ENCODE measurements at places on chromosomes 12 and 14.

- DNase-seq = no peak
These were observed 279.3 kb upstream of the E2F7 start for GRCh38 chr12:77344651-77345050.

- no peak for DNase-seq
These were observed 10.8 kb downstream of the SINHCAF start for GRCh38 chr12:31315044-31315715.

- DNase-seq = peak; percentile 36
These were observed 1120.8 kb upstream of the TMEM132C start for GRCh38 chr12:127145929-127146789.

- DNase-seq = no peak
These were observed 105.0 kb downstream of the SNAPC1 start for GRCh38 chr14:61866932-61867920.

- DNase-seq = no peak
These were observed 17.0 kb downstream of the RNASE10 start for GRCh38 chr14:20522332-20522731.
